Activated CD8-positive, alpha-beta memory T cell treated with anti-CD3 and anti-CD28 coated beads for 1 hour (primary cell): ENCODE measurements at places on chromosomes 3 and 15.

DNA sequence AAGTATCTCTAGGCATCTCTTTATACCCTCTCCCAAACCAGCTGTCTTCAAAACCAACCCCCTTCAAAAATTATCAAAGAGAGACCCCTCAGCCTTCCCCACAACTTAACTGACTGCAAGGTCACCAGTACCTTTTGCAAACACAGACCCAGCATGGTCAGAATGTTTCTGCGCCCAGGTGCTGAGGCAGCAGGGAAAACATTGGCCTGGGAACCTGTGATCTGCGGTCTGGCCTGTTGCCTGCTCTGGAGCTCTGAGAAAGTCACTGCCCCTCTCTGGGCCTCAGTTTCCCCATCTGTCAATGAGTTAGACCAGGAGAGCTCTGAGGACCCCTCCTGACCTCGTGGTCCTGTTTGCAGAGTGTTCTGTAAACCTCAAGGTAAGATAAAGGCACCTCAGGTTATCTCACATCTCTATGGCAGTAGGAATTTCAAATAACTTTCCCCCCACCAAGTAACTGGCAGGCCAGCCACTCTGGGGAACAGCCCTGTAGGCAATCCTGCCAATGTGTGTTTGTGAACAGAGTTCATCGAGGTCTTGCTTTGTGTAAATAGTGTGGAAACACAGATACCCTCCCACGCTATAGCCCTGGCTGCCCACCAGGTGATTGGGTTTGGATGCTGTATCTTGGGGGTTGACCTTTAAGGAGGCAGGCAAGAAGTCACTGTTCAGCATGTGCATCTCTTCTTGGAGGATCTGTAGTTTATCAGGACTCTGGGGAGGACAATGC is 50.0 kb upstream of the SMAD6 start:
- DNase-seq, result no peak

DNA sequence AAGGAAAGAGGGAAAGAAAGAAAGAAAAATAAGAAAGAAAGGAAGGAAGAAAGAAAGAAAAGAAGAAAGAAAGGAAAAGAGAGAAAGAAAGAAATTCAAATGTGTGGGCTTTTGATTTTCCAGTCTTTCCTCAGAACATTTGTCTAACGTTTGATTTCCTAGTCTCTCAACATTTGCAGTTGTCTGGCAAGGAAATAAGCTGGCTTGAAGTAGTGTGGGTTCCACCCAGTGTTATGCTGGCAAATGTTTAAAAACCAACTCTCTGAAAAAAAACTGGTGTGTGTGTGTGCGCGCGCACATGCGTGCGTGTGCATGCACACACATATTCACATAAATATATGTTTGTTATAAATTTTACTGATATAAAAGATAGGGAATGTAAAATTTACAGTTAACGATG is 54.6 kb upstream of the C3orf49 start:
- DNase-seq, result no peak

DNA sequence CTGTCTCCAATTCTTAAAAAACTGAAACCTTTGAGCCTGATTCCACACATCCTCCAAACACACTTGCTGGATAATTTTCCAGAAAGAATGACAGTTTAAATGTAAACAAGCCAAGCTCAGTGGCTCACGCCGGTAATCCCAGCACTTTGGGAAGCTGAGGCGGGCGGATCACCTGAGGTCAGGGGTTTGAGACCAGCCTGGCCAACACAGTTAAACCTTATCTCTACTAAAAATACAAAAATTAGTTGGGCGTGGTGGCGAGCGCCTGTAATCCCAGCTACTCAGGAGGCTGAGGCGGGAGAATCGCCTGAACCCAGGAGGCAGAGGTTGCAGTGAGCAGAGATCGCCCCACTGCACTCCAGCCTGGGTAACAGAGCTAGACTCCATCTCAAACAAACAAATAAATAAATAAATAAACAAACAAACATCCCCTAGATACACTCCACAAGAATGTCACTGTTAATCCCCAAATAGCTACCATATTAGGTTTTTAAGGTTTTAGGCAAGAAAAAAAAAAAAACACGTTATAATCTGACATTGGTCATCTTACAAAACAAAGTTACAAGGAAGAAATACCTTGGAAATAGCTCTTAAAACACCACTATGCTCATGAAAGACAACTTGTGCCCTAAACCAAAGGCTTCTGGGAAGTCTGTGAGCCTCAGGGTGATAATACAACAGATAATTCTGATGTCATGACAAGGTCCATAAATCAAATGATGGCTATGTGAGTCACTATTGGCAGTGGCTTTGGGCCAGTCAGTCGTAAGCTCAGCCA is 13.2 kb downstream of the TNIK start:
- no peak for DNase-seq

GRCh38 chr15:57290187-57290586 is 86.1 kb upstream of the CGNL1 start:
- no peak for DNase-seq

GRCh38 chr3:139124197-139124596 is 79.5 kb upstream of the PRR23C start:
- no peak for DNase-seq

DNA sequence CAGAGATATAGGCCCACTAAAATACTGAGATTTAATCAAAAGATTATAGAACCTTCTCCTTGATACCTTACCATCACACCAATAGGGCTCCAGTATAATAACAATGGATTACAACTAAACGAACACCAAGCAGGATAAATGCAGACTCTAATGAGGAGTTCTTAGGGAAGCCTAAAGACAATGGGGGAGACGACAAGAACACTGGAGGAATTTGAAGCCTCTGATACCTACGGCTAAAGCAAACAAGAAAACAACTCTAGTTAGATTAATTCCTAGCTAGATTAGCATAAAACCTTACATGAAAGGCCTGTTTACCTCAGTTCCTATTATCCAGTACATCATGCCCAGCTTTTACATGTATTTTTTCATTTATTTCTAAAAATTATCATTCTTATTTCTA is 35.1 kb downstream of the NGLY1 start:
- DNase-seq, result no peak

GRCh38 chr15:98121536-98121935 is 161.0 kb downstream of the ARRDC4 start:
- DNase-seq, result no peak

- no peak for DNase-seq
These were observed 3.7 kb downstream of the MEIS2 start for GRCh38 chr15:37096558-37097143.

DNA sequence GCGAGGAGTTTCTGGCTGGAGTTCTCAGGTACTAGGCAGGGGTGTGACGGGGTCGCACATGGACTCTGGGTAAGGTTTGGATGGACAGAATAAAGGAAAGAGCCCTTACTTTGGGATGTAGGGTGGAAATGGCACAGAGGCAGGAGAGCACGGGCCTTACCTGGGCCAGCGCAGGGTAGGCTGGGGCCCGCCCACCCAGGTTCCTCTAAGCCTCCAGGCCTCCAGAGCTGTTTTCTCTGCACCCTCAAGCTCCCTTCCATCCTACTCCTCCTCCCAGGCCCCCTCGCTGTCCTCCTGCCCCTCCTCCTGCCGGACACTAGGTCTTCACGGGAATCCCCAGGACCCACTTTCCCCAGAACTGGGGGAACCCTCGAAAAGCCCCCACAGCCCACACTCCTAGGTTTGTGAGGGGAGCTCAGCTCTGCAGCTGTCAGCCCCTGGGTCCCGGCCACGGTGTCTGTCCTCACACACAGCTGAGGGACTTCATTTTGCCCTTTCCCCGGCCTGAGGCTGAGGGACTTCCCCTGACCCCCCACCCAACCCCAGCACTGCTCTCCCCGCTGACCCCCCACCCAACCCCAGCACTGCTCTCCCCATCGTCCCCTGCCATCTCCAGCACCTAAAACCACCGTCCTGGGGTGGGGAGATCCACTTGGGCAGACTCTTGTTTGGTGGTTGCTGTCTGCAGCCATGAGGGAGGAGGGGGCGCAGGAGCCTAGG is 53.0 kb upstream of the PCSK6 start:
- DNase-seq, result no peak

GRCh38 chr3:141279077-141279967 is 47.7 kb downstream of the PXYLP1 start:
- DNase-seq, result no peak

- no peak for DNase-seq
These were observed 101.9 kb downstream of the CHDH start for GRCh38 chr3:53744351-53744750.

- no peak for DNase-seq
These were observed 1.7 kb downstream of the SEMA3B start for GRCh38 chr3:50270422-50271224.

DNA sequence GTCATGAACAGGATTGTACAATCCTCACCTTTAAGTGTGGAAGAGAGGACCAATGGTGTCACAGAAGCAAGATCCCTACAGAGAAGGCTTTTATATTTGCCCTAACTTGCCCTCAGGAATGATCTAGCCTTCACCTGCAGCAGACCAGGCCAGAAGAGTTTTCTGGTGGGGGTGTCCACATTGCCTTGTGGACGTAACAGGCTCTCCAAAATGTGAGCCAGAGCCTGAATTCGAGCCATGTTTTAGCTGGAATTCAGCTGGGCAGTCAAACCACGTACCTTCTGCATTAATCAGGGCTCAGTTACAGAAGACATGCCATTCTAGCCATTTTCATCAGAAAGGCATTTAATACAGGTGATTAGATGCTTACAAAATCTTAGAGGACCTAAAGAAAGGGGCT is 23.6 kb upstream of the RAB7A start:
- DNase-seq, result no peak

GRCh38 chr15:68583936-68584755 is 5.4 kb downstream of the CORO2B start:
- no peak for DNase-seq

- no peak for DNase-seq
These were observed 4.8 kb downstream of the LRRC58 start for GRCh38 chr3:120344349-120344748.

DNA sequence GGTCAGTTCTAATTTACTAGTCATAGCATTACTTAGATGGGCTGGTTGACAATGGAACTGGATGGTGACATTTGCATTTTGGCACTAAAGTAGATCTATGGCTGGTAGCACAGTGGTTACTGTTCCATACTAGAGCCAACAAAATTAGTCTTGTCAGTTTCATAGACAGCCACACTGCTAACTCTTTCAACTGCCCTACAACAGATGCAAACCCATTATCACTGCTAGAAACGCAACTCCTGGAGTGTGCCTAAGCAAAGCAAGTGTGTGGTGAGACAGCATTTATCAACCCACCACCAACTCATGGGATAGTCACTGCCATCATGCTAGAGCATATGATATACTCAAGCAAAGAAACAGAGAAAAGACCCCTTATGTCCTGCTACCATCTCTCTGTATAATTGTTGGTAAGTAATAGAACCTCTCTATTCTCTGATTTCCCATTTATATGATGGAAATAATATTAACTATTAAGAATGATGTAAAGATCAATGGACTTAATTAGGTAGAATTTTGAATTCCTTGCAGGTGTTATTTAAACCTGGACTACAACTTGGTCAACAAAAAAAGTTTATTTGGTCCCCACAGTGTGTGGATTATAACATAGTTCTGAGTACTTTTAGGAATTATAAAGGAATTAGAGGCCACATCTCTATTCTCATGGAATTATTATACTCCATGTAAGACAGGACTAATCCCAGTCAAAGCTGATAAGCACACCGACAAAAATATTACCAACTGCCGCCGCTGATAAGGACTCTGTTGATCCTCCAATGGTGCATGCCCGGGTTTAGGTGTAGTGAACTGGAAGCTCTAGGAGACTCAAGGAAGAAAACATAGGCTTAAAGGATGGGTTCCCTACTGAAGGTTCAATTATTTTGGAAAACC is 19.9 kb upstream of the ABHD5 start:
- no peak for DNase-seq

DNA sequence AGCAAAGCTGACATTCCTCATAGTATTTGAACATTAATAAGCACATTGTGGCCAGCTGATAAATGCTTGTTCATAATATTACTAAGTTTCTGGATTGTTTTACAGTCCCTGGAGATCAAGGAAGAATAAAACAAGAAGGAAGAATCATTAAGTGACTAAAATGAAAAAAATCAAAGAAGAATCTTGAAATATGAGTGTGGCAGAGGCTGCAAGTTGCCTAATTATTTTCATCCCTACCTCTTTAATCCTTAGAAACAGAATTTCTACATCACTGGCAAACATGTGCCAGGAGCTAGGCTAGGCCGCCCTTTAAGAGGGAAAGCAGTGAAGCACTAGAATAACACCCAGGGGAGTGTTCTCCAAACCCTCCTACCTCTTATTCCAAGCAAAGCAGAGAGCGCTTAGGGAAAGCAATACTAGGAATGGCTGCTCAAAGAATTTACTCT is 98.9 kb downstream of the MAGI1 start:
- no peak for DNase-seq

DNA sequence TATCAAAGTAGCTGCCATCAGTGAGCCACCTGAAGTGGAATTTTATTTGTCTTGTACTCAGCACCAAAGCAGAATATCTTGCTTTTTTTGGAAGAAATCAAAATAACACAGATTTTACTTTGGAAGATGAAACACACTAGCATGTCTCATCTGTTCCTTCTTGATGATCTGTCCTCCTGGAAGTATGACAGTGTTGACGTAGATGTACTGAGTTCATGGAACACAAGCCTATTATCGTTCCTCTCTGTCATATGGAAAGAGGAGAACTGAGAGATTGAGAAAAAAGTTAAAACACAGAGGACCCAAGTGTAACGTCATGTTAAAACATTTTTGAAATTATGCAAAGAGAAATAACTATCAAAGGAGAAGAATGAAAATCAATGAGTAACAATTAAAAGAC is 340.2 kb downstream of the ROBO2 start:
- DNase-seq, result no peak
